ENCODE measurements at places on chromosomes 13 and 19. TPM values are rescaled to one million over a fixed set of nuclear protein-coding genes. Genes with fewer than 3 reads are reported as not detected.

- H3K4me3 ChIP-seq: no peak overlapping the region
- no peak overlapping the region for H3K27ac ChIP-seq
- H3K36me3 ChIP-seq: no peaks in the 10 kb centered on the region
Measured at GRCh38 chr19:30322641-30323320, 49.4 kb upstream of the ZNF536 start.

GRCh38 chr13:40063278-40063698 lies 407.8 kb downstream of the COG6 start:
- H3K27me3 ChIP-seq: no peaks in the 10 kb centered on the region
- H3K36me3 ChIP-seq: no peaks in the 10 kb centered on the region
- H3K27ac ChIP-seq: no peak overlapping the region
- H3K4me3 ChIP-seq: no peak overlapping the region
- DNase-seq: no peak

- H3K36me3 ChIP-seq: no peaks in the 10 kb centered on the region
- no peaks in the 10 kb centered on the region for H3K4me1 ChIP-seq
- H3K4me3 ChIP-seq: no peak overlapping the region
- no peaks in the 10 kb centered on the region for H3K27me3 ChIP-seq
- no peak for DNase-seq
- H3K27ac ChIP-seq: no peak overlapping the region
Measured at GRCh38 chr13:100892981-100893380, 218.4 kb upstream of the TMTC4 start.

DNA sequence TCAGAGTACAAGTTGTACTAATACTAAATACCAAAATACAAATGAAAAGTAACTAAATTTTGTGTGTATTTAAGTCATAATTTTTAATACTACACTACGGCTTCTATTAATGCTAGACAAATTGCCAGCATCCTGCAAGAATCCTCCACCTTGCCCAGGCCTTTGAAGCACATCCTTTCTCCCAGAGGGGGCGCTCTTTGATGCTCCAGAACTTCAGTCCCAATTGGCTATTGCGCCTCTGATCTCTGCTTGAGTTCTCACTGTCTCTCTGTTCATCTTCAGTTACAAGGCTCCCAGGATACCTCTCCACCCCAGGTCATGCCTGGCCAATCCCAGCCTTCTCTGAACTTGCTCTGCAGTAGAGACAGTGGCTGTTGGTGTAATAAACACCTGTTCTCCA lies 141.0 kb downstream of the DCLK1 start:
- no peaks in the 10 kb centered on the region for H3K4me1 ChIP-seq
- H3K27ac ChIP-seq: no peak overlapping the region
- H3K4me3 ChIP-seq: no peak overlapping the region
- H3K36me3 ChIP-seq: no peaks in the 10 kb centered on the region
- DNase-seq: no peak

DNA sequence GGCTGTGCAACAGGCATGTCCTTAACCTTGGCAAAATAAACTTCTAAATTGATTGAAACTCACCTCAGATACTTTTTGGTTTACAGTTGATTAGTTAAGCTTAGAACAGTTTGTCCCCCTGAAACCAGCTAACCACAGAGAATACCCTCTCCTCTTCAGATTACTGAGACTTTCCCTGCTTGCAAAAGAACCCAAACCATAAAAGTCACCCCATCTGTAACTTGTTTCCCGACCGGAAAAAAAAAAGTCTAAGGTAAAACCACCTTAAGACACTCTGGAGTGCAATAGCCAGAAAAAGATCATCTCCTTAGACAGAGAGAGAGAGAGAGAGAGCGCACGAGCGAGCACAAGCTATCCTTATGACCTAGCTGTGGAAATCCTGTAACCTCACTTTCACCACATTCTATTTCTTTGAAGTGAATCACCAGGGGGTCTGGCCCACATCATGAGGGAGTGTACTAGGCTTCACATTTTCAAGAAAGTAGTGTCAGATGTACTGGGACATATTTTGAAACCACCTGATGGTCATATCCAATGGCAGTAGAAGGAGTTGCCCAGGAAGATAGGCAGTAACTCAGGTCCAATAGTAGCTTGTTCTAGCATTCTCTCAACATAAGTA lies 11.1 kb upstream of the GTF2F2 start:
- peaks cover 3% of the 10 kb centered on the region for H3K27me3 ChIP-seq
- no peaks in the 10 kb centered on the region for H3K4me1 ChIP-seq
- H3K36me3 ChIP-seq: no peaks in the 10 kb centered on the region
- H3K27ac ChIP-seq: no peak overlapping the region
- no peak overlapping the region for H3K4me3 ChIP-seq
- no peak for DNase-seq

GRCh38 chr19:32902448-32902847 lies 32.9 kb upstream of the SLC7A9 start:
- no peak overlapping the region for H3K4me3 ChIP-seq
- no peaks in the 10 kb centered on the region for H3K36me3 ChIP-seq
- no peak for DNase-seq
- H3K27me3 ChIP-seq: no peaks in the 10 kb centered on the region

GRCh38 chr13:75993241-75993640 lies 357.1 kb downstream of the LMO7 start:
- no peaks in the 10 kb centered on the region for H3K27me3 ChIP-seq
- H3K4me1 ChIP-seq: no peaks in the 10 kb centered on the region
- DNase-seq: no peak
- no peak overlapping the region for H3K4me3 ChIP-seq
- H3K36me3 ChIP-seq: no peaks in the 10 kb centered on the region
- no peak overlapping the region for H3K27ac ChIP-seq

- H3K27me3 ChIP-seq: no peaks in the 10 kb centered on the region
- no peaks in the 10 kb centered on the region for H3K36me3 ChIP-seq
- H3K27ac ChIP-seq: no peak overlapping the region
- no peaks in the 10 kb centered on the region for H3K4me1 ChIP-seq
- DNase-seq: no peak
Measured at GRCh38 chr19:30449673-30450072, 77.5 kb downstream of the ZNF536 start.

GRCh38 chr19:28737021-28737895 lies 475.7 kb downstream of the UQCRFS1 start:
- no peaks in the 10 kb centered on the region for H3K36me3 ChIP-seq
- H3K27ac ChIP-seq: no peak overlapping the region
- H3K4me3 ChIP-seq: no peak overlapping the region
- H3K27me3 ChIP-seq: no peaks in the 10 kb centered on the region
- no peaks in the 10 kb centered on the region for H3K4me1 ChIP-seq

- H3K4me3 ChIP-seq: no peak overlapping the region
- no peak overlapping the region for H3K27ac ChIP-seq
- H3K36me3 ChIP-seq: no peaks in the 10 kb centered on the region
- no peak for DNase-seq
- no peaks in the 10 kb centered on the region for H3K4me1 ChIP-seq
Measured at GRCh38 chr13:39249982-39250381, 211.7 kb downstream of the NHLRC3 start.

DNA sequence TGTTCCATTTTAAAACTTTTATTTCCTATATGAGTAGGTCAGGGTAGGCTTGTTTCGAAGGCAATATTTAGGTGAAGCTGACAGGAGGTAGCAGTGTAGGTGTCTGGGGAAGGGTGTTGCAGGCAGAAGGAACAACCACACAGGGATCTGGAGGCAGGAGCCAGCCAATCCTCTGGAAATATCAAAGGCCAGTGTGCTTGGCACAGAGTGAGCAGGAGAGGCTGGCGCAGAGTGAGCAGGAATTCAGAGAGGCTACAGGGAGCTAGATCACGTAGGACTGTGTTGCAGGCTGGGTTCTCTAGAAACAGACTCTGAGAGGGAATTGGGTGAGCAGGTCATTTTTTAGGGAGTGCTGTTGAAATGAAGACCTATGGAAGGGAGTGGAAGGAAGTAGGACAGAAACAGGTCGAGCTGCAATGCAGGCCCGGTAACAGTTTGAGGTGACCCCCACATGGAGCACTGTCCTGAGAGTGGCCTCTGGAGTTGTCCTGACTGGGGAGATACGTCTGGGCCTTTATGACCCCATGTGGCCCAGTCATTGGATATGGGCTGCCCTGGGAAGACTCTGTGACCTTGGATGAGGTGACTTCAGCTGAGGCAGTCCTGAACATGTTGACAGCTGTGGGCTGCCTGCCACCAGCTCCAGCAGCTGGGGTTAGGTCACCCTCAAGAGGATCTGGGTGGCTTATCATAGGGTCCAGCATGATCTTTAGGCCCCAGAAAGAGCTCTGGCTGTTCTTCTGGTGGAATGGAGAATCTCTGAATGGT lies 51.7 kb downstream of the ERCC5 start:
- no peaks in the 10 kb centered on the region for H3K36me3 ChIP-seq
- DNase-seq: no peak
- no peak overlapping the region for H3K4me3 ChIP-seq
- H3K4me1 ChIP-seq: no peaks in the 10 kb centered on the region
- H3K27ac ChIP-seq: no peak overlapping the region

DNA sequence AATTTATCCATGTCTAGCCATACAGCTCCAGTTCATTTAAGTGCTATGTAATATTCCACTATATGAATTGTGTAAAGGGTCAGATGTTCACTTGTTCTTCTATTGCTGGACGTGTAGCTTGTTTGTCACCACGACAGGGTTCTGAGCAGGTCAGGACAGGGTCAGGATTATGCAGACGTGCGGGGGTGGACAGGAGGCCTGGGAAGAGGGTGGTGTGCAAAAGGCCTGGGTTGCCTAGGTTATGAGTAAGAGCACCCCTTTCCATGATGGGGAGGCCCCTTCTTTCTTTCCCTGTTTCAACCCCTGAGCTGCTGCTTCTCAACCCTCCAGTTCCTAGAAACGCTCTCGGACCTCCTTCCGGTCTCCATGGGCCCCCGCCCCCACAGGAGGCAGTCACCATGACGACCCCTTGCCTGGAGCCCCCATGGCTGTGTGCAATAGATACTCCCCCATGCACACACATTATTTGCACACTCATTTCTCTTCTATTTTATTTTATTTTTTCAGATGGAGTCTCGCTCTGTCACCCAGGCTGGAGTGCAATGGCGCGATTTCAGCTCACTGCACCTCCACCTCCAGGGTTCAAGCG lies 2.0 kb downstream of the EXOC3L2 start:
- H3K4me1 ChIP-seq: no peaks in the 10 kb centered on the region
- H3K27ac ChIP-seq: no peak overlapping the region

DNA sequence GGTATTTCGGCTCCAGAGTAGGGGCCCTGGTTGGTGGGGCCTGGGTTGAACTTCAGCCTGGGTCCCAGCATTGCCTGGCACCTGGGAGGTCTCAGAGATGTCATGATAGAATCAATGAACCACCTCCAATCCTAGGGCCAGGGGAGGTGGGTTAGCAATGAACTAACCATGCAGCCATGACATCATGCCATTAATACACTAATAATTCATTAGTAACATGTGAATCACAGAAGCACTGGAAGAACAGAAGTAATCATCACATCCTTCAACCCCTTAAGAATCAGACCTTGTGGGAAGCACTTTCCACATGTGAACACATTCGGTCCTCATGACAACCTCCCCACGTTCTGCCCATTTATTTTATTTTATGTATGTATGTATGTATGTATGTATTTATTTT lies 6.9 kb downstream of the NOSIP start:
- H3K27me3 ChIP-seq: no peaks in the 10 kb centered on the region
- H3K4me1 ChIP-seq: peaks cover 37% of the 10 kb centered on the region
- no peak overlapping the region for H3K4me3 ChIP-seq
- no peak overlapping the region for H3K27ac ChIP-seq

GRCh38 chr13:44024846-44025195 lies 145.1 kb downstream of the LACC1 start:
- no peak for DNase-seq
- H3K36me3 ChIP-seq: no peaks in the 10 kb centered on the region
- H3K4me1 ChIP-seq: no peaks in the 10 kb centered on the region
- no peak overlapping the region for H3K4me3 ChIP-seq
- H3K27me3 ChIP-seq: no peaks in the 10 kb centered on the region

DNA sequence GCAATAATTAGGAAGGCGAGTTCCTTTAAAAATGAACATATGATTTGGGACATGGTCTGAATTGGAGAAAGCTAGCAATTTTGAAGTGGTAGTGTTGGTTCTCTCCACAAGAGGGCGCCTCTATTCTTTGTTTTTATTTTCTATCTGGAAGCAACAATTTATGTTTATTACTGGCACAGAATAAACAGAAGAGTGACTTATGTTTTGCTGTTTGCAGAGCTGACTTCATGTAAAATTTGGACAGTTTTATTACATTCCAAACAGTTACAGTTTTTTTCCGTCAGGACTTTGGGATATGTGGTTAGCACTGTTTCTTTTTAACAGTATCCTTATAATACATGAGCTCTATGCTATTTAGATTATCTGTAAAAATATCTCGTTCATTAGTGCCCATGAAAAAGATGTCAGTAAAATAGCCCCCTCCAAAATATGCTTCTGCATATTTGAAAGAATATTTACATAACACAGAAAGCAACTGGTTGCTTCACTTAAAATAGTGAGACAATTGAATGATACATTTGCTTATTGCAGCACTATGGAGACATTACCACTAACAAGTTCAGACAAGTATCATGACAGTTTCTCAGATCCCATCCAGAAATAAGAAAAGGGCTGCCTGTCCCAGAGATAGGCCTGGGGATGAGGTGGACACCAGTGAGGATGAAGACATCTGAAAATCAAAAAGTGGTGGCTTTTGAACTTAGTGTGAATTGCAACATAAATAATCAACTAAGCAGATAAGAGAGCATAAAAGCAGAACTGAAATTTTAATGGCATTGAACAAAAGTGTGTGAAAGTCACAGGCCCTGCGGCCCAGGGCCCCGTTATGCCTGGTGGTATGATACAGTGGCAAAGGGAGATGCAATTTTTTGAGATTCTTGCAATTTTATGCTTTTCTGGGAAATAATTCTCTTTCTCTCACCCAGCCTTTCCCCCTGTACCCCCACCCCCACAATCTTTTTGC lies 32.3 kb upstream of the FGF9 start:
- H3K27ac ChIP-seq: no peak overlapping the region
- no peaks in the 10 kb centered on the region for H3K4me1 ChIP-seq
- H3K27me3 ChIP-seq: no peaks in the 10 kb centered on the region
- H3K4me3 ChIP-seq: no peak overlapping the region

DNA sequence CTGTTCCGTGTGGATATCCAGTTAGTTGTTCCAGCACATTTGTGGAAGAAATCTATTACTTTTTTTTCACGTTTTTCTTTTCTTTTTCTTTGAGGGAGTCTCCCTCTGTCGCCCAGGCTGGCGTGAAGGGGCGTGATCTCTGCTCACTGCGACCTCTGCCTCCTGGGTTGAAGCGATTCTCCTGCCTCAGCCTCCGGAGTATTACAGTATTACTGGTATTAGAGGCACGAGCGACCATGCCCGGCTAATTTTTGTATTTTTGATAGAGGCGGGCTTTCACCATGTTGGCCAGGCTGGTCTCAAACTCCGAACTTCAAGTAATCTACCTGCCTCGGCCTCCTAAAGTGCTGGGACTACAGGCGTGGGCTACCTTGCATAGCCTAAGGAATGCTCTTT lies 43.6 kb downstream of the ZNF611 start:
- H3K4me1 ChIP-seq: peaks cover 15% of the 10 kb centered on the region
- peak overlapping the region; percentile 83 for H3K4me3 ChIP-seq
- no peaks in the 10 kb centered on the region for H3K36me3 ChIP-seq
- H3K27me3 ChIP-seq: no peaks in the 10 kb centered on the region

DNA sequence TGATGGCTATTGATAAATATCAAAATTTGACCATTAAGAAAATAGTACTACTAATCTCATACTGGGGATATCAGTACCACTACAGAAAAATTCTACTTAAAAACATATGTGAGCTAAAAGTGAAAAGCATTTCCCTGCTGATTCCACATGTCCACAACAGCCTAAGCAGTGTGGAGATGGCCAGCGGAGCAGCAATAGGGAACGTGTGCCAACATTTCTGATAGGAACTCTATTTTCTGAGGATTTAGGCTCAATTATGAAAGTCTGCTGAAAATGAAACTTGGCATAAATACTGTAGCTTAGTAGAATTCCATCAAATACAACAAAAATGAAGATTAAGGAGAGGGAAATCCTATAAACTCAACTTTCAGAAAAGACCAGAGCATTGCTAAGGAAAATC lies 311.6 kb downstream of the ENOX1 start:
- no peaks in the 10 kb centered on the region for H3K36me3 ChIP-seq
- no peak overlapping the region for H3K4me3 ChIP-seq

The INSR gene
- 1.2 TPM for total RNA-seq

The SIGLEC11 gene
- not detected for total RNA-seq

The PSG2 gene
- total RNA-seq: not detected

The EMC10 gene
- total RNA-seq: 74.7 TPM

The PSG3 gene
- total RNA-seq: not detected
